ENCODE measurements at places on chromosomes 7 and 10.

DNA sequence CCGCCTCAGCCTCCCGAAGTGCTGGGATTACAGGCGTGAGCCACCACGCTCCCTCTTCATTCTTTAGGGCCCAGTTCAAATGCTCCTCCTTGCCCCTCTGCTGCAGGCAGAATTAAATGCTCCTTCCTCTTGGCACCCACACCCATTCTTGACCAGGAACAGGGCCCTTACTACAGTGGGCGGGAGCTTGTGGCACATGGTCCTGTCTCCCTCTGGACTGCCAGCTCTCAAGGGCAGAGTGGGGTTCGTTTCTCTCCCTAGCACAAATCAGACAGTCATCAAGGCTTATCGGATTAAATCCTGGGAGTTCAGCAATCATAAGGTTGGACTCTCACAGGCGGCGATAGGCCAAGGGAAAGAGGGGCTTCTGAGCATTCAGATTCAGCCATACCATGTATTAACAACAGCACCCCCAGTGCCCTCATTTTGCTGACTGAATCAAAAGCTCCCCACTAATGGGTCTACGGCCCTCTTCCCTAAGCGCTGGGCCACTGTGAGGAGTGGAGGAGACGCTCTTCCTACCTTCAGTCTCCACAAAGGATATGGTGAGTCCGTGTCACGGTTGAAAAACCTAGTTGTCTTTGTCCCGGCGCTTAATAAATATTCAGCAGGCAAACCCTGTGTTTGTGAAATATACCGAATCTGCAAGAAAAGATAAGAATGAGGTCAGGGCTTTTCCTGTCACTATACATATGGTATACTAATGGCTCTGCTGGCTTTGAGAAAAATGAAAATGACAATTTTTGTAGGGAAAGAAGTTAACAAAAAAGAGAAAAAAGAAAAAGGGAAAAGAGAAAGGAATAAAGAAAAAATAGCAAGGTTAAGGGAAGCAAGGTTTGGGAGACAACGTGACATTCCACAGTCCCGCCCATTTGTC lies 107.4 kb downstream of the CLEC2L start:
- no peak for DNase-seq

- no peak for DNase-seq
These were observed 39.3 kb downstream of the C1GALT1 start for GRCh38 chr7:7221599-7222038.

- no peak for DNase-seq
These were observed 184.7 kb upstream of the GDF10 start for GRCh38 chr10:47115322-47115721.

DNA sequence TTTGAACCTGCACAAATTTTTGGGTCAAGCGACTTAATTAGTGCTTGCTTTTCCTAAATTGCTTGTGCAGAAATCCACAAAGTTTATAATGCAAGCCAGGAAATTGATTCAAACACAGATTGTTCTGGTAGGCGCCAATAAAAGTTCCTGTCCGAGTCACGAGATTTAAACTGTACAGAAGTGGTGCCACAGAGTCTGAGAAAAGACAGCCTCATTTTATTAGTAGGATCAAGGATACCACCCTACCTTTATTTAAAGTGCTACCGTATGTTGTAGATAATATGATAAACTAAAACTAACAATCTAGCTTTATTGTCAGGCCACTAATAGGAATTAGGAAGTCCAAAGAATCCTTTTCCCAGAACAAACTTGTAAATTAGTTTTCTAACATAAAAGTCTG lies 696.7 kb downstream of the TNS3 start:
- DNase-seq, result no peak

GRCh38 chr7:28517206-28517605 lies 104.9 kb downstream of the CREB5 start:
- DNase-seq, result no peak

GRCh38 chr7:150372271-150373048 lies 3.8 kb downstream of the REPIN1 start:
- DNase-seq, result no peak

GRCh38 chr10:130046591-130046990 lies 64.0 kb downstream of the C10orf143 start:
- no peak for DNase-seq

DNA sequence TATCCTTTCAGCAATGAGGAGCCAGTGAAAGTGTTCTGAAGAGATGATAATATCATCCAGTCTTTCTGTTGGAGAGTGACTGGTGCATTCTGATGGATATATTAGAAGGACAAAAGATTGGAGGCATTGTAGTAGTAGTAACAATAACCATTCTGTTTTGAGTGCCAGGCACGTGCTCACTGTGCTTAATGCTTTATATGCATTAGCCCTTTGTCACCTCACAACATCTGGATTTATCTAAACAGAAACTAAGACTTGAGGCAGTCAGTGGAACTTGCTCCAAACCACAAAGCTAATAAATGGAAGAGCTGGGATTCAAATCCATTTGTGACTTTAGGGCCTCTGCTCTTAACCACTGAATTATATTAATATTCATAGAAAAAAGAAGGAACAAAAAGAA lies 84.5 kb upstream of the OIT3 start:
- DNase-seq, result no peak

GRCh38 chr7:514651-515598 lies 4.7 kb downstream of the PDGFA start:
- DNase-seq, result no peak

DNA sequence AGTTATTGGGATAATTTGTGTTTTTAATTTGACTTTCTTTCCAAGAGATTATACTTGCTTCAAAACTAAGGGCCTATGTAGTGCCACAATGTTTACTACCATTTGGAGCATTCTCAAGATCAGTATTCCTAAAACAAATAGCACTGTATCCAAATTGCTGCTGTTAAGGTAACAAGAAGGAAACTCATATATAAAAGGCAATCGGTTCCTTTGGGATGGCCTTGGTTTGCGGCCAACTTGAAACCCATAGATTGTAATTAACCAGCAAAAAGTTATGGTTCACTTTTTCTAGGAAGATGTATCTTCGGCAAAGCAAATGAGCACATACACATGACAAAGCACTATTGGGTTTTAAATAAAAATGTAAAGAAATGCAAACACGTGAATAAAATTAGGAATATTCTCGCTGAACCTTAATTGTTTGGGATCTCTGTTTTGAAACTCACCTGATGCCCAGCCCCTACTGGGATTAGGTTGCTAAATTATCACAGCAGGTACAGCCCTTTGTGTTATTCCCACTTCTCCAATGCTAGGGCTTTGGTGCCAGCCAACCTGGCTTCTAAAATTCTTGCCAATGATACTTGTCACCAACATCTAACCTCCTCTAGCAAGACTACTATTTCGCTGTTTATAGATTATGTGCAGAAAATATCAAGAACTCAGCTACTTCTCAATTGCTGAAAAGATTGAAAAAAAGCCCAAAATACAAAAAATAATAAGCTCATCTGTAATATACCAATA lies 16.0 kb downstream of the CDNF start:
- DNase-seq, result no peak

DNA sequence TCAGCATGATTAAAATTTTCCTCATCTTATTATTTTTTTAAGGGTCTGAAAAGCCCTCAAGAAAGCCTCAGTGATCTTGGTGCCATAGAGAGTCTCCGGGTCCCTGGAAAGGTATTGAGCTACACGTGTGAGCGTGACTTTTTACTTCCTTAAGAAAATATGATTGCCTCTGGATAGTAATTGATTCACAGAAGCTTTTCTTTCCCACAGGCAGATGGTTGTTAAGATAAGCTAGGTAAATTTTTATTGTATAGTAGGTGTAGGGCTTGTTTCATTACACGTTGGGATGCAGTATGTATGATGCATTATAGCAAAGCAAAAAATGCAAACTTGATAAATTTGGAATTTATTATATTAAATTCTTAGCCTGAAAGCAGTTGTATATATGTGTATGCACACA lies 7.7 kb downstream of the VPS50 start:
- no peak for DNase-seq

DNA sequence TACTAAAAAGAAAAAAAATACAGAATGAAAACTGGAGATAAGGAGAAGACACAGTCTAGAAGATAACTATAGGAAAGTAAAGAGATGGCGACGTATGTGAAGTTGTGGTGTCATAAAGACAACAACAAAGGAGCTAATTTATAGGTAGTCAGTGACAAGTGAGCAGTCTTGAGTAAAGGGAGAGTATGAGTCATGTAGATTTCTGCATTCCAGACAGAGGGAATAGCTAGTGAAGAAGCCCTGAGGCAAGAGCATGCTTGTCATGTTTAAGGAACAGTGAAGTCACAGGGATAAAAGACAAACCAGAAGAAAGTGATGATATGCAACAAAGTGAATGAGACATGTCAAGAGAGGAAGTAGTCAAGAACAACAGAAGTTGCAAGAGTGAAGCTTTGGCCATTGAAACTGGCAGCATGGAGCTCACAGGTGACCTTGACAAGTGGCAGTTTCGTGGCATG lies 2.3 kb upstream of the MIOS start:
- DNase-seq, result no peak

DNA sequence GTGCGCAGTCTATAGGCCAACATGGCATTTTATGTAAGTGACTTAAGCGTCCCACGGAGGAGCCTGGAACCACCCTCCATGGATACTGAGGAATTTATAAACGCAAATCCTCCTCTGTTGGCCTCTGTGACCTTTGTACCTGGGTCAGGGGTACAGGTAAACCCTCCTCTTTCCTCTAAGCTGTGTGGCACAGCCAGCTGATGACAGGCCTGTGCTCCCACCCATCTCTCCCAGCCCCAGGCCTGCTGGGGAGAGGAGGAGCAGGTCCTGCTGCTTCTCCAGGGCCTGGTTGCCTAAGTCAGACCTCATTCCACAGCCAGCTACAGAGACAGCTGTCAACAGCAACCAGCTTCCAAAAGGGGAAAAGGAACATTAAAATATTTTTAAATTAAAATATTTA lies 5.0 kb downstream of the AVPI1 start:
- no peak for DNase-seq

DNA sequence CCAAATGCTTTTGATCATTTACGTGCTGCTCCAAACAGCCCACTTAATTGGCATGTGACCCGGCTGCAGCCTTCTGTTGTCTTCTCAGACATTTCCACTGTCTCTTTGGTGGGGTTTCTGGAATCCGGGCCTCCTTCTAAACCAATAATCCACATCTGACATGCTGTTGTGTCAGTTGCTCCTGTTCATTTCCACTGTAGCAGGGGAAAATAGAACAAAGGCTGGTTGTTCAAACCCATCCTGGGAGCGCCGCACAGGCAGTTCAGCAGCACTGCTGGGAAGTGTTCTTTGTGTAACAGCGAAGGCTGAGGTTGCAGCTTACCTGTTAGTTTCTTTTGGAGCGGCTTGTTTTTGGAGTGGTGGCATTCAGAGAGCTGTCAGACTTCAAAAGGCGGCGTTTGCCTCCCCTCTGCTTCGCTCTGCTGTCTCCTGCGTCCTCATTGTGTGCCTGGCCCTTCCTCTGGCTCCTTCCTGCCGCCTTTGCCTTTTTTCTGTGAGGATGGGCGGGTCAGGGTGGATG lies 149.4 kb downstream of the SNX10 start:
- no peak for DNase-seq

- DNase-seq, result peak; percentile 6
These were observed 4.7 kb downstream of the PLAC9 start for GRCh38 chr10:80137031-80137862.

DNA sequence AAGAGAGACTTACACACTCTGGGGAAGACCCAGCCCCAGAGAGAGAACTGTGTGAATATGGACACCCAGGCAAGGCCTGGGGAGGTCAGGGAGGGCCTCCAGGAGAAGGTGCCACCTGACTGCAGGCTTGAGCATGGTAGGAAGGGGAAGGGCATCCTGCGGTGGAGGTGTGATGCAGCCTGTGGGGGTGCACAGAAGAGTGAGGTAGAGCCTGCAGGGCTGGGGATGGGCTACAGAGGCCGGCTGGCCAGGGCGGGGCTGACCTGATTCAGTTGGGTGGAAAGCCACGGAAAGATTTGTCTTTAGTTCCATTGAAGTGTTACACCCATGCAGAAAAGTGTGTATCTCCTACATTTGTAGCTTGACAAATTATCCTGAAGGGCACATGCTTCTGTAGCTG lies 47.6 kb downstream of the ZMIZ1 start:
- DNase-seq, result no peak

- no peak for DNase-seq
These were observed 2.7 kb upstream of the CALML5 start for GRCh38 chr10:5502061-5502521.

- DNase-seq, result no peak
These were observed 109.3 kb downstream of the TNS3 start for GRCh38 chr7:47472444-47473157.

GRCh38 chr7:24299192-24299591 lies 15.2 kb downstream of the NPY start:
- no peak for DNase-seq

GRCh38 chr7:105316578-105317344 lies 72.0 kb downstream of the SRPK2 start:
- DNase-seq, result no peak

DNA sequence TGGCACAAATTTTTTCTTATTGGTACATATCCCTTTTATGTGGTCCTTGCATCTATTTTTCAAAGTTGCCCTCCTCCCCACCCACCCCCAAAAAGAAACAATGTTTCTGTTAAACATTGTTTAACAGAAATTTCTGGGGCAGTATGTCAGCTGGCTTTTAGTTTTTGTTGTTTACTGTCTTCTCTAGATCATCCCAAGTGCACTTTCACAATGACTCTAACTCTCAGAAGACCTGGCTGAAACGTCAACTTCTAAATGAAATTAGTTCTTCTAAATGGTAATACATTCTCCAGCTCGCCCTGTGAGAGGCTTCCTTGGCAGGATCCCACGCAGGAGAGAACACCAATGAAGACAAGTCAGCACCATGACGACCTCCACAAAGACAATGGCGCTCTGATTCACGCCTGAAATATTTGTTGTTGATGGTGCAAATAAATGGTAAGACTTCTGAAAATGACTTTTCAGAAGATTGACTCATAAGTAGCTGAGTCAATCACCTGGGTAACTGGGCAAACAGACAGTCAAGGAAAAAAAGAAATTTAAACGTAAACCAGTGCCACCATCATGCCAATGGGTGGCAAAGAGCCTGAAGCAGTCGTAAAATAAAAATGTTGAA lies 293.7 kb downstream of the FZD1 start:
- DNase-seq, result no peak

GRCh38 chr10:86067436-86068050 lies 299.1 kb downstream of the GRID1 start:
- DNase-seq, result no peak

DNA sequence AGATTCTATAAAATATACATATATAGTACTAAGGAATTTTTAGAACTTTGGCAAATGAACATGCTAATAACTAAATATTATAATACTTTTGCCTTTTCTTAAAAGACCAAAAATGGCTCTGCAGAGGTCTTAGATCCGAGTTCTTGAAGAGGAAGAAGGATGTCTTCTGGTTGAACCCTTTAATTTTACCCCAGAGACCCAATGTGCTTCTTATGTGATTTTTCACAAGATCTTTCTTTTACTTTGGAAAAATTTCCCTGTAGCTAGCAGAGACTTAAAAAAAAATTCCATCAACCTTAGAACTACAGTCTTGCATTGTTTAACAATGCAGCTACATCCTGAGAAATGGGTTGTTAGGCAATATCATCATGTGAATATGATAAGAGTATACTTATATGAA lies 663.2 kb downstream of the PARD3 start:
- no peak for DNase-seq

DNA sequence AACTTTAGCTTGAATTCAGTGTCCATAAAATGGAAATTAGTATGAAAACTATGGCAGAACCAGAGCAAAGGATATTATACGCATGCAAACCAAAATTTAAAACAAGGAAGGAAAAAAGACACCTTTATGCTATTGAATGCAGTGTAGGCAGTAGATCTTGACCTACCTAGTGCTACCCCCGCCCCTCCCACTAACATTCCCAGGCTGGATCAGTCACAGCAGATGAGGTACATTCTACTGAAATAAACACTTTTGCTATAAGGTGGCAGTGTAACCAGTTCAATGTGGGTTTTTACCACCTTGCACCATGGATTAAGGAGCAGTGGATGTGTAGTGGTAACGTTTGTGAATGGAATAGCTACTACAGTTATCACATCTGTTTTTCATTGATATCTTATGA lies 27.9 kb downstream of the SRI start:
- DNase-seq, result no peak
